ENCODE measurements at places on chromosomes 12 and 14. TPM values are rescaled to one million over a fixed set of nuclear protein-coding genes. Genes with fewer than 3 reads are reported as not detected.

The LRTM2 gene
- not detected for total RNA-seq

The TMEM119 gene
- total RNA-seq: 164 TPM

The EMP1 gene
- total RNA-seq: 244 TPM

The A2M gene
- total RNA-seq: 0.54 TPM

The ASCL1 gene
- total RNA-seq: not detected

The NCKAP5L gene
- total RNA-seq: 27.9 TPM

The SERPINA3 gene
- total RNA-seq: 13.6 TPM

The UTP20 gene
- total RNA-seq: 25.7 TPM

The ZCRB1 gene
- total RNA-seq: 40.1 TPM

The SERPINA1 gene
- not detected for total RNA-seq

The HOXC11 gene
- not detected for total RNA-seq

The CFL2 gene
- 266 TPM for total RNA-seq

The NID2 gene
- total RNA-seq: 146 TPM

The HOXC4 gene
- total RNA-seq: 0.36 TPM

All from fibroblast of the aortic adventitia (primary cell).